ENCODE measurements at places on chromosomes 5 and 9.

- no peak for DNase-seq
Observed at GRCh38 chr9:5357431-5358105, 17.9 kb upstream of the RLN1 start.

DNA sequence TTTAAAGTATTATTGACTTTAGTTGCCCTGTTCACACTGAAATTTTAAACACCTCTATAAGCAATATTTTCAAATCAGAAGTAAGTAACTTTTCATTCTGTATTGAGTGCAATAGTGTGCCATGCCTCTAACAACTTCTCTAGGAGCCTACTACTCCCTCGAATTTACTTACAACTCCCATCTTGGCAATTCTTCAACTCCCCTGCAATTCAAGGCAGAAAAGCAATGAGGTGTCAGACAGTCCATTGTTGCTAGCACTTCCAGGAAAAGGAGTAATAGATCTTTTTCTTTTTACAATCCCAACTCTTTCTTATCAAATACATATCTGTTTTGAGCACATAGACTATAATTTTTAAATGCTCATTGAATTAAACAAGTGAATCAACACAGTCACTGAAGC is 222.7 kb upstream of the PUM3 start:
- no peak for DNase-seq

- DNase-seq: peak; percentile 3
Observed at GRCh38 chr9:133184971-133185370, 21.3 kb upstream of the GBGT1 start.

GRCh38 chr5:149297340-149298025 is 25.8 kb downstream of the AFAP1L1 start:
- no peak for DNase-seq

DNA sequence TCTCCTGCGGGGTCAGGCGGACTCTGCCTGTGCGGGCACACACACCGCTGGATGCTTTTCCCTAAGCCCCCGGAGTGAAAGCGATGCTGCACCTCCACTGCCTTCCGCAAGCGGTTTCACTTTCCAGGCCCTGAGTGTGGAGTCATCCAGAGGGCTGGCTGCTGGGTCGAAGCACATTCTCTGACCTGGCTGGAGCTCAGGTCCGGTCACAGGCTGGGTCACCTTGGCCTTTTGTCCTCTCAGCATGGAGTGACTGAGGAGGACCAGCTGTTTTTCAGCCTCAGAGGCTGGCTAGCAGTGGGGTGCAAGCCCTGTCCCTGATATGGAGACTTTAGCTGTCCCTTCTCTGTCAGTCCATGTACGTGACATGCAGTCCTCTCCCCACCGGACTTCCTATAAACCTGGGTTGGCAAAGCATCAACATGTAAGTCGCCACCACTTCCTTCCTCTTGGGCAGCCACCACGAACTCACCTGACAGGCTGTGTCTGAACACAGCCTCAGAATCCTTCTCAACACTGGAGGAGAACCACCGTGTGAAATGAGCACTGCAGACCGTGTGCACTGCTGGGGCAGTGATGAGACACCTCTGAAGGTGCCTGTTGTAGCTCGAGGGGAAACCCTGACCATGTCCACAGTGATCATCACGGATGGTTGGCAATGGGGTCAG is 51.3 kb downstream of the GADD45G start:
- DNase-seq: no peak

GRCh38 chr5:111735583-111736270 is 21.3 kb downstream of the NREP start:
- no peak for DNase-seq

- no peak for DNase-seq
Observed at GRCh38 chr5:56525113-56525512, 290.2 kb upstream of the MAP3K1 start.

All from stimulated activated CD8-positive, alpha-beta memory T cell treated with anti-CD3 and anti-CD28 coated beads, Interleukin-4, amount 100 ng/mL, for 4 hours (primary cell).